CD4-positive, alpha-beta memory T cell (primary cell): ENCODE measurements at places on chromosomes 1 and 21. TPM values are rescaled to one million over a fixed set of nuclear protein-coding genes. Genes with fewer than 3 reads are reported as not detected.

DNA sequence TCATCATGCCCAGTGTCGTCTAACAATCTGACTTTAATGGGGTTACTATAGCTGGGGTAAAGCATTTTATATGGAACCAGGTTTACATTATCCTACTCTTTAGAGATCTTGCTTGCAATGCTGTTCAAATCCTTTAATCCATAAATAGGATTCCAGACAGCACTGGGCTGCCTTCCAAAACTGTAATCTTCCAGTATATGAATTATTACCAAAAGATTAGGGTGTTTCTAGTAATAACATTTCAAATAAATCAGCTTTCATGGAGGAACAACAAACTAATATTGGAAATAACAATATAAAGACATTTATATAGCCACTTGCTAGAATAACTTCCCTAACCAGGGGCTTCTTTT lies 88.6 kb upstream of the PLXNA2 start:
- DNase-seq, result no peak

GRCh38 chr21:24208562-24209260 lies 1398.6 kb downstream of the MRPL39 start:
- no peak for DNase-seq

- no peak for DNase-seq
Measured at GRCh38 chr1:16012590-16013219, 5.1 kb downstream of the HSPB7 start.

Gene PUSL1
- 27.9 TPM for total RNA-seq

Gene SYT11
- 17.7 TPM for total RNA-seq

- DNase-seq, result no peak
Measured at GRCh38 chr1:89578151-89578550, 53.5 kb downstream of the LRRC8B start.

DNA sequence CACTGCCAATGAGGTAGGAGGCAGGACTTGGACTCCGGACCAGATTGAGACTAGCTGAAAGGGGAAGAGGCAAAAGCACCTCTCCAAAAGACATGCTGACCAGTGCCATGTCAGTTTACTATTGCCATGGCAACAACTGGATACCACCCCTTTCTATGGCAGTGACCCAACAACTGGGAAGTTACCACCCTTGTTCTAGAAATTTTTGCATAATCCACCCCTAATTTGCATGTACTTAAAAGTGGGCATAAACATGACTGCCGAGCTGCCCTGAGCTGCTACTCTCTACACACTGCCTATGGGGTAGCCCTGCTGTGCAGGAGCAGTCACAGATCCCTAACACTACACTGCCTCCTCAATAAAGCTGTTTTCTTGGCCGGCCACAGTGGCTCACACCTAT lies 19.0 kb upstream of the SLC6A9 start:
- no peak for DNase-seq

Gene NPL
- 9.6 TPM for total RNA-seq

- DNase-seq, result no peak
Measured at GRCh38 chr1:115303364-115303763, 34.7 kb downstream of the NGF start.

DNA sequence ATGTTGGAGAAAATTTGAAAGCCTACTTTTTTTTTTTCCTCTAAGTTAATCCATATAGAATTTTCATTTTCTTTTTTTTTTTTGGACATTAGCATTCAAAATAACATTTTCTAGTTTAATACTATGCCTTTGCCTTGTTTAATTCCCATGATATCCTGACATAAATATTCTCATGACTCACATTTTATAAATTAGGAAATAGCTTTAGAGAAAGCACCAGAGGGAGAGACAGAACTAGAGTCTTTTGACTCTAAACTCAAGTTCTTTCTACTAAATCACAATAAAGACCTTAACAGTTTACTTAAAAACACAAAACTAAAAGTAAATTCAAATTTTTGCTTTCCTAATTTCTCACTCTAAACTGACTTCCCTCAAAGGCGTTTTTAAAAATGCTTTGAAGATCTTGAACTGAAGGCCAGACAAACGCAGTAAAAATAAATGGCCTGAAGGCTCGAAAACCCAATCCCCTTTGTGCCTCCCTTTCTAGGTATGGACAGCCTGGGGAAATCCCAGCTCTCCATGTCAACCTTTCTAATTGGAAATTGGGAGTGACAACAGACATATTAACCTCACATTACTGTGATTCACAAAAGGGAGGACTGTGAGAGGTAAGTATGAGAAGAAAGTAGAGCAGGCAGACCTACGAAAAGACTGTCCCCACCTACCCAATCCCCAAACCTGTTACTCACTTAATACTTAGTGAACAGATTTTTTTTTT lies 104.6 kb downstream of the ENAH start:
- DNase-seq, result no peak

DNA sequence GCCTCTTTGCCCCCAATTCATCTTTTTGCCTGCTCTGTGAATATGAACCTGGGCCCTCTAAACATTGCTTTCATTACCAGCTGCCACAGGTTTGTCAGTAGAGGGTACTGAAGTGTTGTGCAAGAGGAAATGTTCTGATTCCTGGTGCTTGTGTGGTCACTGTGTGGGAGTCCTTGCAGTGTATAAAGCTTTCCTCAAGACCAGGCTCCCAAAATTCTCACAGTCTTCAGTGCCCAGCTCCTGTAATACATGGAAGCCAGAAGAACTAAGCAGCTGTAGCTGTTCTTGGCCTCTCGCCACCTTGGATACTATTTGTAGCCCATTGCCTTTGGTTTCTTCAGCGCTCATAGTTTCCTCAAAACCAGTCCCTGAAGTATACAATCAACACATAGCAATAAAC lies 1046.2 kb downstream of the BRINP3 start:
- DNase-seq, result no peak

DNA sequence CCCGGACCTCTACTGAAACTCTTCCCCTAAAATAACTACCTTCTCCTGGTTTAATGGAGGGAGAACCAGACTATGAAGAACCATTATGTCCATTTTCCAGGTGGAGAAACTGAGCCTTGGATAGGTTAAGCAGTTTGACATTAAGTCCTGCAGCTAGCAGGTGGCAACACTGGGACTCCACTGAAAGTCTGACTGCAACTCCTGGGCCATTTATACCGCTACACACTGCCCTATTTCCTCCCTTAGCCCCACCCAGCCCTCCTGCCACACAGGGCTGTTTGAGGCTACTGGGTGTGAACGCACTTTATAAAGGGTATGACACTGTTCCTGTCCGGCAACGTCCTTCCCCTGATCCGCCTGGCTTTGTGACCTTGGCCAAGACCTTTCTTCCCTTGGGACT lies 511 bp upstream of the INPP5B start:
- no peak for DNase-seq

GRCh38 chr1:39508857-39509305 lies 17.4 kb downstream of the BMP8A start:
- DNase-seq, result no peak

DNA sequence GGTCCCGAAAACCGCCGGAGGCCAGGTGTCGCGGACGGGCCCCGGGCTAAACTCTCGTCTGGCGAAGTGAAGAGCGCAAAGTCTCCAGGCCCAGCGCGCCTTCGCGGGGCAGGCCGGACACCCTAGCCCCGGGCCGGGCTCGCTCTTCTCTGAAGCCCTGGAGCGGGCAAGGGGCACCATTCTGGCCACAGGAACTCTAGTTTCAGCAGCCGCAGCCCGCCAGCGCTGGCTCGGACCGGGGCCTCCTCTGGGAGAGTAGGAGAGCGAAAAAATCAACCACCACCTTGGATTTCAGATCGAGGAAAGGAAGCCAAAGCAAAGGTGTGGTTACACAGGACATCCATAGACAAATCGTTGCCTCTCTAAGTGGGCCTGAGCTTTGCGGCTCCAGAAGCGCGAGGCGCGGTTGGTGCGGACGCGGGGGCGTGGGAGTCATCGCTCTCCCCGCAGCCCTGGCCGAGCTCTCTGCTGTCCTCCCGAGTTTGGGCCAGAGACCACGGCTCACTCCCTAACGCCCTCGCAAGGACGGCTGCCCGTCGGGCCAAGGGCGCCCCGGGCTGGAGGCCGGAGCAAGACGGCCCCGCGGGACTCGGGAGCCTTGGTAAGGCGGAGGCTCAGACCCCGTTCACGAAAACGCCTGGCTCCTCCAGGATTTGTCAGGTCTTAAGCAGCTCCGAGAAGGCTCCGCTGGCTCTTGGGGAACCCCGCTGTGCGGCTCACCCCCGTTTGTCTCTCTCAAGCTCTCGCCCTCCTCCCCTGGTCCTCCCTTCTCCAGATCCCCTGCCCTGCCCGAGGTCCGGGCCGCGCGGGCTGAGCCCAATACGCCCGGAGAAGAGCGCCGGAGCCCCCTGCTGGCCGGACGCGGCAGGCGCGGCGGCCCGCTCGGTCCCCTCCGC lies 132.9 kb upstream of the DPYD start:
- peak; percentile 49 for DNase-seq

Gene BSND
- total RNA-seq, result not detected

DNA sequence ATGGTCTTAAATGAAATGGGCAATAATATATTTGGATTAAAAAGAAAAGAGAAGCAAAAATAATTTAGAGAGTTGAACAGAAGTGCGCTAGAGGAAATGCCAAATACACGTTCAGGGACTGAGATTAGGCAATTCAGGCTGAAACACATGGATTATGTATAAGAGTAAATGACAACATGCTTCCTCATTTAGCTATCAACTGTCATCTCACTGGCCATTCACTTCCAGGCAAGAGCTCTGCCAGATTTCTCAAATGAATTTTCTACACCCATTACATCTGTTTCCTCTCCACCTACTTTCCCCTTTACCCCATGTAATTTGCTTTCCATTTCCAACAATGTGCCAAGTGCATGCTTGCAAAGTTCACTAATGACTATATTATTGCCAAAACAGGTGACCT lies 582.4 kb downstream of the LTN1 start:
- DNase-seq, result no peak

Gene OR2M3
- not detected for total RNA-seq

DNA sequence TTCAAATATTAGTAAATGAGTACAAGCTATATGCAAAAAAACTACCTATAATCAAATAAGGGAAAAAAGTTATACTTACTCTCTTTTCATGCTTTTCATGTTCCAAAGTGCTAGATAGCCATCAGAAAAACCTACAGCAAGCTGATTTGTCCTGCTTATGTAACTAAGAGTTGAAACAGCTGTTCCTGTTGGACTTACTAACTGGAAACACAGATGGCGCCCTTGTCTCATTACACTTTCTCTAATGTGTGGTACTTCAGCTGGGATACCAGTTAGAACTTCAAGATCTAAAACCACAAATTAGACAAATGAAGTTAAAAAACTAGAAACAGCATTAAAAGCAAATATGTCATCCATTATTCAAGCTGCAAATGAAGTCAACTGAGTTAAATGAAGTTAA lies 24.3 kb downstream of the AHCTF1 start:
- DNase-seq, result peak; percentile 15

Gene IBA57
- 12.0 TPM for total RNA-seq

DNA sequence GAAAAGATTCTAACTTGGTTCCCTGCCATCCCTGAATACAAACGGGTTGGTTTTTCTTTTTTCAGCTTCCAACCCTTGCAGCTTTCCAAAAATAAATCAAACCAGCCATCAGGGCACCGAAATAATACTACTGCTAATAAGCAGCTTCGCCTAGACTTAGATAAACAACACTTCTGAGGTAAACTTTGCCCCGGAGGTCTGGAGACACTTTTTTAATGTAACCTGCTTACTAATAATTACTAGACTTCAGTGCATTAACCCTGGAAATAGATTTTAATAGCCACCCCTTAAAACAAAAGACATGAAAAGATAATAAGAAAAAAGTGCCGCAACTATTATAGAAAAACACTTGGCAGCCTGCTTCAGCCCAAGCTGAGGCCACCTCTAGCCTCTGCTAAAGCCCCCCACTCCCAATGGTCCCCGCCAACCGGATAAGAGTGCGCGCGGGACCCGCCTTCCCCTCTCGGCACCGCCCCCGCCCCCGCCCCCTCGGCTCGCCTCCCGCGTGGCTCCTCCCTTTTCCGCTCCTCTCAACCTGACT lies 405 bp upstream of the GADD45A start:
- no peak for DNase-seq

- peak; percentile 67 for DNase-seq
Measured at GRCh38 chr1:32240140-32240951, 6.7 kb upstream of the FAM167B start.

DNA sequence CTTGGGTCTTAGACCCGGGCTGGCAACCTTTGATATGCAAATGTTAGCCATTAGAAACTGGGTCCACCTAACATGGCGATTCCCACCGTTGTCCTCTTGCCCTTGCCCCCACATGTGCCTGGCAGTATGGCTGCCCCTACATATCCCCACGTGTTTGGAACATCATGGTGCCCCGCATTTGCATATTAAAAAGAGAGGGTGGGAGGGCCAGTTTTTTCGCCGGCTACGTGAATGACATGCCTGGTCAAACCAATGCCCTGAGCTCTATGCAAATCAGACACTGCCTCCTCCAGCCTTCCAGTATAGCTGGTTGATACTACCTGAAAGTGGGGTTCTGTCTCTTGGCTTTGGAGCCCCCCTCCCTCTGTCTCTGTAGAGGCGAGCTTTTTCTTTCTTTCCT lies 133.0 kb downstream of the CDC42BPA start:
- no peak for DNase-seq

DNA sequence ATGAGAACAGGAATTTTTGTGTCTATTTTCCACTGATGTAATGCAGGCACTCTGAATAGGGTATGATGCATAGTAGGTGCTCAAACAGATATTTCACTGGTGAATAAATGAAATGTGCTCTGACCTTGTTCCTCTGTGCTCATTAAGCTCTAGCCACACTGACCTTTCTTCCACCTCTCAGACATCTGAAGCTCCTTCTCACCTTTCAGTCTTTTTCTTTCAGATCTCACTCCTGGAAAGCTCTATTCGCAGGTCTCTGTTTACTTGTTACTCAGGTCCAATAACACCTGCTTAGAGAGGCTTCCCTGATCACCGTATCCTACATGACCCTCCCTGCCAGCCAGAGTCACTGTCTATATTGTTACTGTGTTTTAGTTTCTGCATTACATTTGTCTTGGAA lies 59.2 kb upstream of the IVNS1ABP start:
- no peak for DNase-seq

DNA sequence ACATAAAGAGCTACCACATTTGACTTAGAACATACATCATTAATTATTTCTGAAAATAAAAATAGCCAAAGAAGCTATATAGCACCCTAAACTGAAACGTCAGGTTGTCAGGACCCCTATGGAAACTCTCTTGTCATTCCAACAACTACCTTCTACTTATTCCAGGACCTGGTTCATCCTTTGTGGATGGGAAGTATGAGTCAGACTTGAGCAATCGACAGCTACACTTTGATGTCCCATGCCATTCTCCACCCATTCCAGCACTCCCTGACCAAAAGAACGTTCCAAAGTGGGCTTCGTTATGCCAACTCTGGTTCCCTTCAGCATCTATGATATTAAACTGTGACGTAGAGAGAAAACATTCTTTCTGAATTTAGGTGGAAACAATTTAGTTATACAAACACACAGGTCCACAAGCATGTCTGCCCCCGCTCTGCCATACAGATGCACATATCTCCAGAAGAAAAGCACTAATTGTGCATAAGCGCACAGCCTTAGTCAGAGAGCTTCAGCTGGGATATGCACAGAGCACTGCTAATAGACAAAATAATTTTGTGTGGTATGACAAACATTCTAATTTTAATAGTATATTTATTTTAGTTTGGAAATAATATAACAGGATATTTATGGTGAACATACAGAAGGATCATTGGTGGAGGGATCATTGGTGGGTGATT lies 723.1 kb upstream of the B3GALT2 start:
- DNase-seq, result no peak

Gene TGFBR3
- total RNA-seq, result 47.3 TPM

GRCh38 chr1:154839691-154840090 lies 30.4 kb downstream of the KCNN3 start:
- DNase-seq, result no peak

GRCh38 chr1:173422456-173422976 lies 54.6 kb upstream of the PRDX6 start:
- no peak for DNase-seq

Gene SH2D2A
- 55.1 TPM for total RNA-seq
